ENCODE measurements at places on chromosomes 4 and X.

- DNase-seq, result no peak
Measured at GRCh38 chr4:155766622-155767021, 7.8 kb downstream of the GUCY1B1 start.

DNA sequence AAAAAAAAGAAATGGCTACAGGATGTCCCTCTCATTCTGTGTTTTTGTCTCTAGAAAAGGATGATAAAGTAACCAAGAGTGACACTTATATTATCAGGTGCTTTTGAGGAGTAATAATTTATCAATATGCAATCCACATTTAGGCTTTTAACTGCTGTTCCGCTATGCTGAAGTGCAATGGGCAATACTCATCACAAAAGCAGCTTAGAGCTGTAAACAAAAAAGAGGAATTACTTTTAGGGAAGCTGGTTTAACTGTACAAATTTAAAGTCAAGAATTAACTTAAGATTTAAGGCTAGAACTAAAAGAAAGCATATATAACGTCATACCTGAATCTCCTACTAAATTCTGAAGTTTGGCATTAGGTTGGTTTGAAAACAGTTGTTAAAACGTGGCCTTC is 93.5 kb upstream of the DDX3X start:
- no peak for DNase-seq

DNA sequence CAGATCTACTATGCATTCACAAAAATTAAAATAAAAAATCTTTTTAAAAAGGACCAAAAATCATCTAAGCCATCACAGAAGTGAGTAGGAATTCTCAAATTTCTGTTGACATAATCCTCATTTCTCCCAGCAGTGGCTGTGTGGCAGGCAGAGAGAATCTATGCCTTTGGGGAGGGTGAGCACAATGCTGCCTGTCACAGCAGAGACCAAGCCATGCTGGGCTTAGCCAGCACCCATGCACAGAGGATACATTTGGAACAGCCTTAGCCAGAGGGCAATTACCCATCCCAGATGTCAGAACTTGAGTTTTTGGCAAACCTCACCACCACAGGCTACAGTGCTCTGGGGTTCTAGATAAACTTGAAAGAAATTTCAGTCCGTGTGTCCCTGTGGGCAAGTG is 1274.8 kb upstream of the ADGRL3 start:
- DNase-seq, result no peak

DNA sequence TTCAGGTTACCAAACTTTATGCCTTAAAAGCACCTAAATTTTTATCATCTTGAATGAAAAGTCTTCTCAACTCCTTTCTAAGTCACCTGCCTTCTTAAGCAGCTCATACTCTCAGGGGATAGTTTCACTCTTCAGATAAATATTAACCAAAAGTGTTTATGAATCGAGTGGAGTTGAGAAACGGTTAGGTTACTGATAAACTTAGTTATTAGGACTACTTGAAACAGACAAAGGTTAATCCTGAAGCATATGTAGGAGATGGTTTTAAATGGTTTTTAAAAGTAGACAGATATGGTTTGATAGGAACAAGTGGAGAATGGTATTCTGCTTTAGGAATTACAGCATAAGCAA is 32.8 kb downstream of the CLDN22 start:
- DNase-seq, result no peak

DNA sequence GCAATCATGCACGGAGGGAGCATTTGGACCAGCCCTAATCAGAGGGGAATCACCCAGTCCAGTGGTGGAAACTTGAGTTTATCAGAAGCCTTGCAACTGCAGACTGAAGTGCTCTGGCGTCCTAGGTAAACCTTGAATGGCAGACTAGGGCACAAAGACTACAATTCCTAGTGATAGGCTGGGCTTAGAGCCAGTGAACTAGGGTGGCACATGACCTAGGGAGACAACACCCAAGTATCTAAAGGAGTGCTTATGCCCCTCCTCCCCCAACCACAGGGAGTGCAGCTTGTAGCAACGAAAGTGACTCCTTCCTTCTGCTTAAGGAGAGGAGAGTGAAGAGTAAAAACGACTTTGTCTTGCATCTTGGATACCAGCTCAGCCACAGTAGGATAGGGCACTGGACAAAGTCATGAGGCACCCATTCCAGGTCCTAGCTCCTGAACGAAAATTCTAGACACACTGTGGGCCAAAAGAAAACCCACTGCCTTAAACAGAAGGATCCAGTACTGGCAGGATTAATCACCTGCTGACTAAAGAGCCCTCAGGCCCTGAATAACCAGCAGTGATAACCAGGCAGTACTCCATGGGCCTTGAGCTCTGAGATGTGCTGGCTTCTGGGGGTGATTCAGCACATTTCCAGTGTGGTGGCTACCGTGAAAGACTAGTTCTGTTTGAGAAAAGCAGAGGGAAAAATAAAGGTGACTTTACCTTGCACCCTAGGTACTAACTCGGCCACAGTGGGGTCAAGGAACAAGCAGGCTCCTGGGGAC is 58.7 kb upstream of the STARD8 start:
- DNase-seq, result no peak

GRCh38 chr4:66246643-66247042 is 576.4 kb upstream of the EPHA5 start:
- no peak for DNase-seq

Measured in fibroblast of pulmonary artery (primary cell).